Activated T-cell treated with anti-CD3 and anti-CD28 coated beads for 24 hours (primary cell): ENCODE measurements at places on chromosomes 1 and 21.

- no peak for DNase-seq
Observed at GRCh38 chr1:181626279-181626938, 143.1 kb downstream of the CACNA1E start.

GRCh38 chr21:14594967-14595366 lies 48.9 kb upstream of the SAMSN1 start:
- no peak for DNase-seq

- DNase-seq = no peak
Observed at GRCh38 chr1:58468612-58469011, 77.9 kb downstream of the OMA1 start.

- DNase-seq = no peak
Observed at GRCh38 chr1:71587961-71588360, 507.1 kb upstream of the ZRANB2 start.

DNA sequence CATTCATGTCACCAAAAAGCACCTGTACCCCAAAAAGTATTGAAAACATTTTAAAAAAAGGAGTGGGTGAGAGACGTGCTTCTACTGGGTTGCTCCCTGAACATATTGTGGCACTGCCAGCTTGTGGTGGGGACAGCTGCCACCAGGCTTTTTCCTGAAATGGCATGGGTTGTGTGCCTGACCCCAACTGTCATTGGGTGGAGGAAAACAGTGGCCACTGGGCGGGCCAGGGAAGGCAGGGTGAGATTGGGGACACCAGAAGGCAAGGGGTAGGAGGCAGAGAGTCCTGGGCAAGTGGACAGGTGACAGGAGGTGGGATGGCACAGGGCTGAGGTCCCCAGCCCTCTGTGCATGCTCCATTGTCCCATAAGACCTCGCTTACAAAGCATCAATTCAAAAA lies 55.5 kb downstream of the TGFB2 start:
- no peak for DNase-seq

- DNase-seq = no peak
Observed at GRCh38 chr1:99374109-99374508, 109.8 kb downstream of the PLPPR4 start.

- no peak for DNase-seq
Observed at GRCh38 chr1:159935719-159936272, 9.6 kb downstream of the IGSF9 start.

- no peak for DNase-seq
Observed at GRCh38 chr1:217770918-217771317, 139.8 kb downstream of the SPATA17 start.

DNA sequence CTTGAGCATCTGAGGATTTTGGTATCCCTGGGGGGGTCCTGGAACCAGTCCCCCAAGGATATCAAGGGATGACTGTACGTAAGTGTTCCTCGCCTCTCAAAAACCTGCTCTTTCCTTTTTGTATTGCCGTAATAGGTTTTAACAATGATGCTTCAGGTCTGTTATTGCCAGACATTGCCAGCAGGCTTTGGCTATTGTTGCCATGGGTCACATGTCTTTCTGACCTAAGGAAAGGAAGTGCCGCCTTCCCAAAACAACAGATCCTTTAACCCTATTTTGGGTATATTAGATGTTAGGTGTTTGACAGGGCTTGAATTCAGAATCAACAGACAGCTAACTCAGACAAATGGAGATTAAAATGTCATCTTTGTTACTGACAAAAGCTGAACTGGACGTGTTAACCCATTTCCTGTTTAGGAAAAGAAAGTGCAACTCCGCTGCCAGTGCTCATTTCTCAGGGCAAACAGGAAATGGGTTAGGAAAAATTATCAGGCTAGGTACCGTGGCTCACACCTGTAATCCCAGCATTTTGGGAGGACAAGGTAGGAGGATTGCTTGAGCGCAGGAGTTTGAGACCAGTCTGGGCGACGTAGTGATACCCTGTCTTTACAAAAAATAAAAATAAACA lies 12.4 kb upstream of the PRPF38B start:
- no peak for DNase-seq

DNA sequence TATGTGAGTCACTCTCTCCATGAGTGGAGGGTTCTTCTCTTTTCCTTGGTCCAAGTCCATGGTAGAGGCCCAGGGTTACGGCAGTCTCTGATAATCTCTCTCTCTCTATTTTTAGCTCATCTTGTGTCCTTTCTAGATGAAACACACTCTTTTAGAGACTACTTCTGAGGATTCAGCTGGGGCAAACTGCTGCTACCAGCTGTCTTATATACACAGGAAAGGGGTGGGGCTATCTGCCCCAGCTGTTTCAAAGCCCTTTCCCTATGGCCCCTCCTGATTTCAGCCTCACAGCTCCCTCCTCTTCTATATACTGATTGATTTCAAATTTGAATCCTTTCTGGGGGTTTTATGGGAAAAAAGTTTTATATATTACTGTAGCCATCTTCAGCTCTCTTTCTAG lies 324.8 kb downstream of the RWDD3 start:
- DNase-seq = no peak

- no peak for DNase-seq
Observed at GRCh38 chr1:33768106-33768505, 95.8 kb upstream of the HMGB4 start.

- no peak for DNase-seq
Observed at GRCh38 chr1:55076356-55076755, 37.0 kb downstream of the PCSK9 start.

GRCh38 chr1:191343816-191344215 lies 814.4 kb upstream of the RGS18 start:
- DNase-seq = no peak

- no peak for DNase-seq
Observed at GRCh38 chr1:196405839-196406238, 202.4 kb downstream of the KCNT2 start.

DNA sequence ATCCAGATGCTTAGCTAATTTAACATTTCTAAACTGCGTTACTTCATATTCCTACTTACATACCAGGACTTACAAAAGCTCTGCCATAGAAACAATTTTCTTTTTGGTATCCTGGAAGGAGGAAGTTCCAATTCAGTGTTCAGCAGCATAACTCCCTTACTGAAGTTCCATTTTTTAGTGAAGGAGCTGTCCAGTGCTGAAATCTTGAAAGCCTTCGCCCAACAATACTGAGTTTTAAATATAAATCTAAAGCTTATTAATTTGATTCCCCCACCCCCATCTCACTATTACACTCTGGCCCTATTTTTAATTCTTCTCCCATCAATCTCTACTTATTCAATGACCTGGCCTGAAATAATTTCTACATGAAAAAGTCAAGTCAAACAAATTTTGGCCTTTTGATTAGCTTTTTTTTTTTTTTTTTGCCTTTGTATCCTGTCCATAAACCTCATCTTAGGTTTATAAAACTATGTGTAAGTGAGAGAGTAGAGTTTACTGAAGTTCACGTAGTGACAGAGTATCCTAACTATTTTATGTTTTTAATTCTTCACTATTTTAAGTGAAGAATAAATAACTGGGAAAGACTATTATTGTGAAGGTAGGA lies 323.0 kb upstream of the PLD5 start:
- DNase-seq = no peak

- DNase-seq = no peak
Observed at GRCh38 chr1:70485624-70486023, 74.6 kb downstream of the CTH start.

GRCh38 chr1:41784531-41785274 lies 134.0 kb downstream of the HIVEP3 start:
- DNase-seq = no peak

DNA sequence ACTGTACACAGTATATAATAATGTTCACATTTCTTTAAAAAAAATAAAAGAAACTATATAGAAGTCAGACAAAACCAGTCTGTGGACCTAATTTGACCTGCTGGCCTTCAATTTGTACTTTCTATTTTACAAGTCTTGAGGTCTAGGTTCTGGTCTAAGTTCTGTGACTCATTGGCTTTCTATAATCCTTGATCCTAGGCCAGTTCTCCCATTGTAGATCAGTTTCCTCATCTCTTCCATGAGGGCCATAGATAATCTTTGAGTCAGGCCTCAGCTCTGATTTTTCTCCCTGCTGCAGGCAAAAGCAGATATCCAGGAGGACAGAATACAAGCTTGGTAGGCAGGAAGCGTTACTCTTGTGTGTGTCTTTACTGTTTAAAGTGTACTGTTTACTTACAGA lies 603.7 kb upstream of the CAMK1G start:
- DNase-seq = no peak

- DNase-seq = no peak
Observed at GRCh38 chr1:22030057-22030456, 22.5 kb upstream of the CDC42 start.

DNA sequence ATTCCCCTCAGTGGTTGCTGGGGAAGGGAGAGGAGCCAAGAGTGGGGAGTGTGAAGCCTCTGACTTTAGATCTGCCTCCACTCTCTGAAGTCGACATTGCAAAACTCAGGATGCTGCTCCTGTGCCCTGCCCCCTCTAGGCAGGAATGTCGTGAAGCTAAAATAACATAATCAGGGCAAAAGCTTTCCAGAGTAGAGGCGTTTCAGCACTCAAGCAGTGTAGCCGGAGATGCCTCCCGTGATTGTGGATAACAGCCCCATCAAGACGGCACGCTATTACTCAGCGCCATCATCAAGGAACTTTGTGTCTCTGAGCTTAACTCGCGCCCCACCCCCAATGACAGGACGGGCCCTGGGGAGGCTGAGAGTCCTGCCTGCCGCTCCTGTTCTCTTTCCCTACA lies 60.0 kb downstream of the FBXO2 start:
- DNase-seq = no peak
